ENCODE measurements at places on chromosomes 6 and 20. TPM values are rescaled to one million over a fixed set of nuclear protein-coding genes. Genes with fewer than 3 reads are reported as not detected.

DNA sequence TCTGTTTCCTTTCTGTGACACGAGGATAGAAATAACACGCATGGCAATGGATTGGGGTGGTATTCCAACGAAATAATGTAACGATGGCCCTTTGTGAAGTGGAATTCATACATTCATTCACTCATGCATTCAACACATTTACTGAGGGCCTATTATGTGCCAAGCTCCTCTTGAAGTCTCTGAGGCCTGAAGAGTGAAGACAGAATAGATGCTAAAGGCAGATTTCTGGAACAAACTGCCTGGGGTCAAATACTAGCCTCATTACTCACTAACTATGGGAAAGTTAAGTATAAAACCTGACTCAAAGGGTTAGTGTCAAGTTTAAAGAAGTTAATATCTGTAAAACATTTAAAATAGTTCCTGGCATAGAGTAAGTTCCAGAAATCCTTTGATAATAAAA lies 279.6 kb upstream of the SULF2 start:
- H3K4me1 ChIP-seq = no peaks in the 10 kb centered on the region
- H3K27ac ChIP-seq = no peak overlapping the region
- no peak overlapping the region for H3K4me3 ChIP-seq
- H3K27me3 ChIP-seq = no peaks in the 10 kb centered on the region
- DNase-seq = no peak
- H3K36me3 ChIP-seq = no peaks in the 10 kb centered on the region

GRCh38 chr6:90916968-90917367 lies 330.1 kb upstream of the MAP3K7 start:
- H3K36me3 ChIP-seq = no peaks in the 10 kb centered on the region
- no peaks in the 10 kb centered on the region for H3K4me1 ChIP-seq
- H3K4me3 ChIP-seq = no peak overlapping the region
- no peak overlapping the region for H3K27ac ChIP-seq
- DNase-seq = no peak

DNA sequence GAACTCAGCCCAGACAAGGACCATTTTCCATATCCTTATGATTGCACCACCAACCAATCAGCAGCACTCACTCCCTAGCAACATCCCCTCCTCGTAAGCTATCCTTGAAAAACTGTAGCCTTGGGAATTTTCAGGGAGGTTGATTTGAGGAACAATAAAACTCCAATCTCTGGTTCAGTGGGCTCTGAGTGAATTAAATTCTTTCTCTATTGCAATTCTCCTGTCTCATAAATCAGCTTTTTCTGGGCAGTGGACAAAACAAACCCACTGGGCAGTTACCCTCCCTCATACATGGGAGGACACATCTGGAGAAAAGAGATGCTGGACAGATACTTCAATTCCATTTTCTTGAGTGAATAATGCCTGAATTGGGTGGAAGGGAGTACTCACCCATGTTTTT lies 115.4 kb upstream of the STXBP5 start:
- H3K27me3 ChIP-seq = no peaks in the 10 kb centered on the region
- DNase-seq = no peak
- no peaks in the 10 kb centered on the region for H3K4me1 ChIP-seq
- no peaks in the 10 kb centered on the region for H3K36me3 ChIP-seq
- no peak overlapping the region for H3K4me3 ChIP-seq
- no peak overlapping the region for H3K27ac ChIP-seq

- H3K27ac ChIP-seq = peak overlapping the region; percentile 93
- H3K27me3 ChIP-seq = no peaks in the 10 kb centered on the region
- no peak overlapping the region for H3K4me3 ChIP-seq
- H3K36me3 ChIP-seq = no peaks in the 10 kb centered on the region
- peaks cover 90% of the 10 kb centered on the region for H3K4me1 ChIP-seq
Measured at GRCh38 chr20:49399329-49399728, 83.1 kb downstream of the KCNB1 start.

GRCh38 chr20:51727872-51728271 lies 40.3 kb downstream of the ATP9A start:
- peaks cover 5% of the 10 kb centered on the region for H3K4me1 ChIP-seq
- H3K27ac ChIP-seq = no peak overlapping the region
- peaks cover 26% of the 10 kb centered on the region for H3K36me3 ChIP-seq
- no peak for DNase-seq

GRCh38 chr6:75449630-75450206 lies 43.9 kb downstream of the FILIP1 start:
- peaks cover 16% of the 10 kb centered on the region for H3K4me1 ChIP-seq
- no peak overlapping the region for H3K4me3 ChIP-seq
- H3K27me3 ChIP-seq = no peaks in the 10 kb centered on the region
- H3K27ac ChIP-seq = peak overlapping the region; percentile 18

- no peaks in the 10 kb centered on the region for H3K36me3 ChIP-seq
- no peak overlapping the region for H3K27ac ChIP-seq
- no peak for DNase-seq
- H3K4me1 ChIP-seq = no peaks in the 10 kb centered on the region
- H3K27me3 ChIP-seq = no peaks in the 10 kb centered on the region
Measured at GRCh38 chr6:151869787-151870186, 62.3 kb downstream of the ESR1 start.

- DNase-seq = no peak
- H3K36me3 ChIP-seq = no peaks in the 10 kb centered on the region
- H3K27me3 ChIP-seq = peaks cover 58% of the 10 kb centered on the region
- H3K27ac ChIP-seq = no peak overlapping the region
- H3K4me3 ChIP-seq = no peak overlapping the region
Measured at GRCh38 chr6:28782113-28782673, 141.6 kb downstream of the TRIM27 start.

DNA sequence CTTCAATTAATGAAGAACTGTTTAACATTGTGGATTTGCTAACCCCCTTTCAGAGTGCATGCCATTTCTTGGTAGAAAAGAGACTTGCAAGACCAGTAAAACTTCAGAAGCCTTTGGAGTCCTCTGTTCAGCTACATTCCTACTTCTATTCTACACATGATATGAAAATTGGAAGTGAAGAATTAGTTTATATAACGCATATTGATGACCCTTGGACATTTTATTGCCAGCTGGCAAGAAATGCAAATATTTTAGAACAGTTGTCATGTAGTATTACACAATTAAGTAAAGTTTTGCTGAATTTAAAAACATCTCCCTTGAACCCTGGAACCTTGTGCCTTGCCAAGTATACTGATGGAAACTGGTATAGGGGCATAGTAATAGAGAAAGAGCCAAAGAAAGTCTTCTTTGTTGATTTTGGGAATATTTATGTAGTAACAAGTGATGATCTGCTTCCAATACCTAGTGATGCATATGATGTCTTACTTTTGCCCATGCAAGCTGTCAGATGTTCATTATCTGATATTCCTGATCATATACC lies 3.3 kb downstream of the TDRD6 start:
- no peaks in the 10 kb centered on the region for H3K4me1 ChIP-seq
- DNase-seq = no peak
- no peaks in the 10 kb centered on the region for H3K36me3 ChIP-seq
- H3K4me3 ChIP-seq = no peak overlapping the region

DNA sequence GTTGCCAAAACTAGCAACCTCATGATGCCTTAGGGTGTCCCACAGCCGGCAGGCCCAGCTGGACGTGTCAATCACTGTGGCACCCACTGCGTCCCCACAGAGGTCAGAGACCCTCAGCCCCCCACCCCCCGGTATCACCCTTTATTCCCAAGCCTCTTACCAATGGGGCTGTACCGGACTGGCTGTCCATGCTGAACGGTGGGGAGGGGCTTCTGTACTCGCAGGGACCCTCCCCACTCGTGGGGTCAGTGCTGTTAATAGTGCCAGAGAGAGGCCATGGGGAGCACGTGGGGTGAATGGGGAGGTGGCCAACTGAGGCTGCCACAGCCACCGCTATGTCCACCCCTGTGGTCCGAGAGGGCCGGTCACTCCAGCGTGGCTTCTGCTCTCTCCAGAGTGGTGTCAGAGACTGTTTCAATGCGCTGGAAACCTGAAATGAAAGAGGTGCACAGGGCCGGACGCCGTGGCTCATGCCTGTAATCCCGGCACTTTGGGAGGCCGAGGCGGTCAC lies 68.6 kb downstream of the THBS2 start:
- no peaks in the 10 kb centered on the region for H3K27me3 ChIP-seq
- H3K27ac ChIP-seq = no peak overlapping the region
- H3K36me3 ChIP-seq = no peaks in the 10 kb centered on the region
- peaks cover 22% of the 10 kb centered on the region for H3K4me1 ChIP-seq
- H3K4me3 ChIP-seq = no peak overlapping the region
- DNase-seq = peak; percentile 80

DNA sequence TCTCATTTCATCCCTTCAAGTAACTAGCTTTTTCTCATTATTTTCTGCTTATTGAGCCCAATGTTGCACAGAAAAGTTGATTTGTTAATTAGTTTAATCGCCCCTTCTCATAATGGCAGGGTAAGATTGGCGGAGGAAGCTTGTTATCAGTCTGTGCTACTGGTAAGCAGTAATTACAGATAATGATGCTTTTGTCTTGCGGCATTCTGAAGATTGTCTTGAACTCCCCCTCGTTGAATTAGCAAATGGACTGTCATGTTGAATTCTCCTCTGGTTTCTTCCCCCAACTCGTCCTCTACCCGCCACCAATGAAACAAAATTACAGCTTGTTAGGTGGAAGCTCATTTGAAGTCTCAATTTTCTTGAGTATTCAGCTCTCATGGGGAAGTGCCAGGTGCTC lies 39.4 kb downstream of the PRDM13 start:
- no peak for DNase-seq
- no peak overlapping the region for H3K27ac ChIP-seq
- no peaks in the 10 kb centered on the region for H3K4me1 ChIP-seq
- H3K4me3 ChIP-seq = no peak overlapping the region
- no peaks in the 10 kb centered on the region for H3K36me3 ChIP-seq

- no peaks in the 10 kb centered on the region for H3K27me3 ChIP-seq
- peak; percentile 50 for DNase-seq
- H3K36me3 ChIP-seq = no peaks in the 10 kb centered on the region
- H3K27ac ChIP-seq = no peak overlapping the region
Measured at GRCh38 chr20:54598352-54598751, 123.0 kb downstream of the DOK5 start.

GRCh38 chr6:101918471-101918870 lies 525.0 kb downstream of the GRIK2 start:
- no peaks in the 10 kb centered on the region for H3K27me3 ChIP-seq
- no peak for DNase-seq
- no peaks in the 10 kb centered on the region for H3K36me3 ChIP-seq
- no peak overlapping the region for H3K27ac ChIP-seq
- no peak overlapping the region for H3K4me3 ChIP-seq
- H3K4me1 ChIP-seq = no peaks in the 10 kb centered on the region

GRCh38 chr6:7628909-7629308 lies 38.9 kb downstream of the SNRNP48 start:
- no peaks in the 10 kb centered on the region for H3K27me3 ChIP-seq
- no peak overlapping the region for H3K4me3 ChIP-seq
- no peak overlapping the region for H3K27ac ChIP-seq
- no peaks in the 10 kb centered on the region for H3K4me1 ChIP-seq
- DNase-seq = no peak

DNA sequence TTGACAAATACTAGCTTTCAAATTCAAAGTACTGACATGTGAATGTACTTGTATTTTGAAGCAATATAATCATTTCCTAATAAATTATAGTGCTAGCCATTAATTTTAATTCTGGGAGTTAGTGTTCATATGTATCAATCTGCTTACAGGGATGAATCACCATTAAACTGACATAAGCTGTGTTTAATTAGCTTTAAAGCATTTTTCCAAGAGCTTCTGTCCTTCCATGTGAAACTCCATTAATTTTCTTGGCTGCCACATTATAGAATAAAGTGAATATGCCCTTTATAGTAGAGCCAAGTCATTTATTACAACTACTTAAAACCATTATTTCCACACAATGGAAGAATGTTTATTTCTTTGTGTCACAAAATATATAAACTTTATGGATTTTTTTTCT lies 150.8 kb downstream of the COL21A1 start:
- no peak for DNase-seq
- no peaks in the 10 kb centered on the region for H3K27me3 ChIP-seq
- no peak overlapping the region for H3K4me3 ChIP-seq
- H3K4me1 ChIP-seq = peaks cover 5% of the 10 kb centered on the region

DNA sequence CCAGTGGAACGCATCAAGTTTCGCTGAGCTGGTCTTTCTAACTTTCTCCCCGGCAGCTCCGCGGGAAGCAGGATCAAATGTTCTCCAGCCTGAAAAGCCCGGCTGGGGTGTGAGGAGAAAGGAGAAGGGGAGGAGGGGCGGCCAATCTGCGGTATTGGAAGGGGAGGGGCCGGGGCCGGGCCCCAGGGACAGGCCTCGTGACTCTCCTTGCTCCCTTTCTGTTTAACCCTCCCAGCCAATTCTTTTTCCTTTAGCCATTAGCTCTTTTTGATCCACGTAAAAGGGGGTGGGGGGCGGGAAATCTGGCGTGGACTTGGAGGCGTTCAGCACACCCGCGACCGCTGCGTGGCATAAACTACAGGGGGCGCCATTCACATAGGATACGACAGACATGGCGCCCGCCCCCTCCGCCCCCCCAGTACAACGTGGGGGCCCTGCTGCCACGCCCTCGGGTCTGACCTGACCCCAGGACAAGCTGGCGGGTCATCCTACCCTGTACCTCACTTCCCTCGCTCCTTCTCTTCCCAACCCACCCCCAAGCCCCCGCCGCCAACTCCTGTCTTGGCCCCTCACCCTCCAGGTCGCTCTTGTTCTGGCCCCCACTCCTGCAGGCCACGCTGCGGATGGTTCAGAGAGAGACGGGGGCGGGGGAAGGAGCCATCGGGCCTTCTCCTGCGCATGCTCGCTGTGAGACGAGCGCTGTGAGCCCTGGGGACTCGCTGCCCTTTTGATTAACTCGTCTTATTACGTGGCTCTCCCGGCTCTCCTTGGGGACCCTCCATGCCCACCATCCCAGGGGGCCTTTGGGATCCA lies 7.8 kb upstream of the MDGA1 start:
- DNase-seq = peak; percentile 95
- peak overlapping the region; percentile 56 for H3K4me3 ChIP-seq
- H3K27me3 ChIP-seq = no peaks in the 10 kb centered on the region
- no peaks in the 10 kb centered on the region for H3K36me3 ChIP-seq

The EPHA7 gene
- 216 TPM for total RNA-seq

The PHACTR3 gene
- total RNA-seq = 0.17 TPM

The STMND1 gene
- total RNA-seq = not detected

The TCEA2 gene
- total RNA-seq = 46.1 TPM

The COL12A1 gene
- 477 TPM for total RNA-seq

The BEND3 gene
- 1.5 TPM for total RNA-seq

The TNFRSF21 gene
- total RNA-seq = 31.0 TPM

The MRPS10 gene
- 38.8 TPM for total RNA-seq

The DNAAF9 gene
- 51.9 TPM for total RNA-seq

The JARID2 gene
- 10.4 TPM for total RNA-seq
